Stimulated activated CD8-positive, alpha-beta memory T cell treated with anti-CD3 and anti-CD28 coated beads, Interleukin-7, amount 100 ng/mL, for 24 hours (primary cell): ENCODE measurements at places on chromosomes 7 and 10.

GRCh38 chr10:98378722-98379121, 36.3 kb downstream of the PYROXD2 start:
- no peak for DNase-seq

DNA sequence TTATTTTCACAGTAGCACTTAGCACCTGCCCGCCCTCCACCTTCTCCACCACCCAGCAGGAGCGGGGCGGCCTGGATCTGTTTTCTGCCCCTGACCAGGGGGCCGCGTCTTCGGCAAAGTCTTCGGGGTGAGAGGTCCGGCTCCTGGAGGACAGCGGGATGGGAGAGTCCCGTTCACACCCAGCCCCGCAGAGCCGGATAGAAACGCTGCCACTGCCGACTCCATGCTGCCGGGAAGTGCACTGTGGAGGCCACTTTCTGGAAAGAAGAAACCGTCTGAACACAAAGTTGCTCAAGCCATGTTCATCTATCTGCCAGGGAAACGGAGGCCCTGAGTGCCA, 14.5 kb upstream of the ZNF273 start:
- DNase-seq = no peak

DNA sequence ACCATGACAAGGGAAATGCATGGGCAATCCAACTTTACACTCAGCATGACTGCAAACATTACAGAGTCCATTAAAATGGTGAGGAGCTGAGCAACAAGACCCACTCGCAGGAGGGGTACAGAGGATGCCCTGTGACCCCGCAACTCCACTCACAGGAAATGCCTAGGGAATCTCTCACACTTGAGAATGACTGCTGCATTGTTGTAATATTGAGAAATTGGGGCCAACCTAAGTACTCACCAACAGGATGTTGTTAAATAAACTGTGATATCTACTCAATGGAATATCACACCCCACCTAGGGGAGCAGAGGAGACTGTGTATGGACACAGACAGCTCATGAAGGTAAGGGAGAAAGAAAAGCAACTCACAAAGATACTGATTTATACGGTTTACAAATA, 53.4 kb upstream of the CAMK2B start:
- no peak for DNase-seq

DNA sequence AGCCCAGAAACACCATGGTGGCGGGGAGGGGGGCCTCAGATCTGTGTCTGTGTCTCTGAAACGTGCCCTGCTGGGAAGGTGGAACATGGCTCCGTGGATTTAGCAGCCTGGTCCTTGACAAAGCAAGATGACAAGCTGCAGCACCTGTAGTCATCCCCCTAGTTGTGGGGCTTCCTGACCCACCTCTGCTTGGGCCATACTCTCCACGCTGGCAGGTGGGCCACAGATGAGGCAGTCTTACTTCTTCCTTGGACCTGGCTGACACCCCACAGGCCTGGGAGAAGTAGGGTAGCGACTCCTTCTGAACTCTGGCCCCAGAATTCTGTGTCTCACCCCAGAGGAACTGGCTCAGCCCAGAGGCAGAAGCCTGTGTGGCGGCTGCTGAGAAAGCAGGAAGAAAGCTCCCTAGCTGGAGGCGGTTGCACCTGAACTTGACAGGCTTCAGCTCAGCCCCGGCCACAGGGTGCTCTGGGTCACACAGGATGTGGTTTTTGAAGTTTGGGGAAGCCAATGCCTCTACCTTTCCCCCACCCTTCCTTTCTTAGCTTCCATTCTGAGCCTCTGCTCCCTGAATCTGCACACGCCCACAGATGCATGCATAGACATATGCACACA, 113.9 kb downstream of the ABLIM1 start:
- DNase-seq = peak; percentile 26

DNA sequence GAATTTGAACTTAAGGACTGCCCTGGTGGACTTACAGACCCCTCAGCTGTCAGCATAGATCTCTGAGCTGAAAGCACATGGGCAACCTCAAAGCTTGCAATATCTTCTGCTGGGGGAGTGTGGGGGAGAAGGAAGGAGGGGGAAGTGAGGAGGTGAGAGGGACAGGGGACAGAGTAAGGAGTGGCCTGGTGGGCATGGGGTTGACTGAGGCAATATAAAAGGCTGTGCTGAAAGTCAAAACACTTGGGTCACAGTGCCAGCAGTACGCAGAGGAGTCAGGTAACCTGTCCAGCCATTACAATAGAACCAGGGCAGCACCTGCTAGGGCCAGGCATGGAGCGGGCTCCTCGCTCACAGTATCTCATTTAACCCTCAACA, 43.2 kb downstream of the PPP1R3C start:
- no peak for DNase-seq

DNA sequence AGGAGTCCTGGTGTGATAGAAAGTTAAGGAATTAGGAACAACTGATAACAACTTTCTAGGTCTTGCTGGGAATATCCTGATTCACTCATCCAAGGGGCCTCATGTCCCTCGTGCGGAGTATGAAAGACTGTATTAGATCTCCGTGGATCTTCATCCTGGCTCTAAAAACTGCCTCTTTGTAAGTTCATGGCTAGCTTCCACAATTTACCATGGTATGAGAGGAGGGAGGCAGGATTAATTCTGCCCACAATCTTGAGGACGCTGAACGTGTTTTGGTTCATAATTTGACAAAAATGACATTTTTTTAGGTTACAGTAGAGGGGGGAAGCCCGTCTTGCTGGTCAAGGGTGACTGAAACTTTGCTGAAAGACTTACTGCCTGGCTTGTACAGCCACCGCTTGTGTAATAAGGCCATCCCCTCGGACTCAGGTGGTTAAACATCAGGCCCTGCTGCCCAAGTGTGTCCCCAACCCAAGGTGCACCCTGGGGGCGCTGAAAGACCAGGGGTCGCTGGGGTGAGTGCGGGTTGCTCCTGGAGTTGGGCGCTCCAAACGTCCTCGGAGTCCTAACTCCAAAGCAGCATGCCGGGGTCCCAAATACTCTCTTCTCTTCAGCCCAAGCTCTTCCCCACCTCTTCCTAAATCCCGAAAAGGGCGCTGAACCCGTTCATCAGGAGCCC, 733 bp downstream of the HIBADH start:
- DNase-seq = no peak

- no peak for DNase-seq
Measured at GRCh38 chr10:99521765-99522469, 10.8 kb upstream of the NKX2-3 start.

DNA sequence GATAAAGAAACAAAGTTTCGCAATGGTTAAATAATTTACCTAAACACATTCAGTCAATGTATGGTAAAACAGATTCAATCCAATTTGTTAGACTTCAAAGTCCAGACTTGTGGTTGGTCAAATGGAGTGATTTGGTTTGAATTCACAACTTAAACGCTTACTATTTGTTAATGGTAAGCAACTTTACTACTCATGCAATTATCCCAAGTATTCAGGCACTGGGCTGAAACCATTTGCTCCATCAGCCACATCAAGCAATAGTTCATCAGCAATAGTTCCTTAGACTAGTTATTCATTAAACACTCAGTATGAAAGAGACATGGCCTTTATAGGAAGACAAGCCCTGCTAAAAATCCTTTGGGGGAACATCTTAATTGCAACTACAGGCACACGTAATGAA, 253.0 kb downstream of the AGMO start:
- DNase-seq = no peak

GRCh38 chr7:12726908-12727307, 39.5 kb downstream of the ARL4A start:
- no peak for DNase-seq

DNA sequence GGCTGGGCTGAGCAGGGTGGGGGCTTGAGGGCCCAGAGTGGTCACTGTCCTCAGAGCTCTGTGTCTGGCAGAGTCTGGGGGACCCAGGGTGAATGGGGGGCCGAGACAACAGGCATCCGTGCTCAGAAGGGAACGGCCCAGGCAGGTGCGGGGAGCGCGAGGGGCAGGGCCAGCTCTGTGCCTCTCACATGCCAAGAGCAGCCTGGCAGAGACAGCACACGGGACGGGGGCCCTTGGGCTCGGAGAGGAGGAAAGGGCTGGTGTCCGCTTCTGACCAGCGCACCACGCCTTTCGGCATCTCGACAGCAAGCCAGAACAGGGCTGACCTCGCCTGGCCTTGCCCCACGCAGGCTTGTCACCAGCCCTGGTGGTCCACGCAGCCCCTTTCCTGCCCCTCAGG, 13.4 kb downstream of the AMZ1 start:
- DNase-seq = no peak

DNA sequence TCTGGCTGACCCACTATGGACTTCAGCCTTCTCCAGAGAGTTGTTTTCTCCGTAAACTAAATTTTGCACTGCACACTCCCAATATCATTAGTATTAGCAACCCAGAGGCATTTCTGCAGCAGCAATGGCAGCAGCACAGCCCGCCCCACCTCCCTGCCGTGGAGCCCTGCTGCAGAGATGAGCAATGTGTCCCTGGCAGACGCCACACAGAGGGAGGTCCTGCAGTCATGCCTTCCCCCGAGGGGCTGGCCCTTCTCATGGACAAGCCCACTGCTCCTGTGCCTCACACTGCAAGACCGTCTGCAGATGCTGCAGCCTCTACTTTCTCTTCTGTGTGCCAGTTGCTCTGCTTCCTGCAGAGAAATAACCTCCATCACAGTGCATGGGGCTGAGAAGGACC, 393.4 kb upstream of the MKI67 start:
- no peak for DNase-seq

GRCh38 chr7:48428091-48428684, 256.9 kb downstream of the ABCA13 start:
- no peak for DNase-seq

GRCh38 chr7:25868509-25868908, 283.5 kb upstream of the NFE2L3 start:
- no peak for DNase-seq

- no peak for DNase-seq
Measured at GRCh38 chr10:80320377-80320776, 30.9 kb upstream of the MAT1A start.

- DNase-seq = no peak
Measured at GRCh38 chr7:94298943-94299342, 95.8 kb upstream of the COL1A2 start.

GRCh38 chr10:132637477-132638129, 100.0 kb downstream of the INPP5A start:
- DNase-seq = no peak

- no peak for DNase-seq
Measured at GRCh38 chr7:129072479-129073011, 17.6 kb upstream of the TNPO3 start.

GRCh38 chr10:10600004-10600403, 417.7 kb upstream of the CELF2 start:
- DNase-seq = no peak

GRCh38 chr10:122849900-122850605, 4.4 kb upstream of the CUZD1 start:
- no peak for DNase-seq

GRCh38 chr7:157442993-157443831, 106.4 kb downstream of the DNAJB6 start:
- DNase-seq = no peak

DNA sequence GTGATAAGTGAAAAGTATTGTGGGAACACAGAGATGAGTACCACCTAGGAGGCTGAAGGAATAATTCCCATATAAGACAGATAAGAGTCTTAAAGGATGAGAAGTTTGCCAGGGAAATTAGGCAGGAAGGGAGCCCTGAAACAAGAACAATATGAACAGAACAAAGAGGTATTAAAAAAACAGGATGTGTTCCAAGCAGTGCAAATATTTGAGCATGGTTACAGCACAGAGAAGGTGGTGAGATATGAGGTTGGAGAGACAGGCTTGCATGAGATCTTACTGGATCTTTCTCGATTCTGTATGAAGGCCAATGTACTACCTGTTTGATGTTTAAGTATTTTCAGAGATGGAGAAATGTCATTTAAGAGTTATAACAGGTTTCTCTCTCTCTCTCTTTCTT, 20.3 kb downstream of the TAC1 start:
- no peak for DNase-seq

DNA sequence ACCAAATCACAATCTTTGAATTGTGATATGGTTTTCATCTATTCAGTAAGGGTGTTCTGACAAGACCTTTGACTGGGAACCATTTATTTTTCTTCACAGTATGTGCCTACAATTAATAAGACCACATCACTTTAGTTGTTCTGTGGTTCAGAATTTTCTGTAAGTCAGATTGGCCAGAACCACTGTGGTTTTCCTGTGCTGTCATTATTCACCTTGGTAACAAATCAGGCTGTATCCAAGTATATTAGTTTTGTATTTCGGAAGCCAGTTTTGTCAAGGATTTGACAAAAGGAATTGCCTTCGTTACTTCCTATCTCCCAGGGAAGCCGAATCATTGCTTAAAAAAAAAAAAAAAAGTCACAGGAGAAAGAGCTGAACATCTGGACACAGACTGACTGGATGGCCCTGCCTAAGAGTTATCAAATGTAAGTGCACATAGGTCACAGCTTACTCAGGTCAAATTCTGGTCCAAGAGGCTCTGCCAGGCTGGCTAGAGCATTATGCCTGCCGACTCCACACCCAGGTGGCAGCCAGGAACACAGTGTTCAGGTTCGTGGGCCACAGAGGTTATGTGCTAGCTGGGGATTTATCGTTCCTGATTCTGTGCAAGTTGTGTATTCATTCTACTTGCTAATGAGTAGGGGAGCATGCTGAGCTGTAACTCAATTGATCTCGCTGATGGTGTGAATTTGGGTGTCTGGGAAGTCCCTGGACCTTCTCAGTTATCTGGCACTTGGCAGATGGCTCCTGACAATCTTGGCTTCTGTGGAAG, 175.3 kb downstream of the JAZF1 start:
- no peak for DNase-seq

- no peak for DNase-seq
Measured at GRCh38 chr10:17383801-17384555, 70.4 kb downstream of the ST8SIA6 start.

DNA sequence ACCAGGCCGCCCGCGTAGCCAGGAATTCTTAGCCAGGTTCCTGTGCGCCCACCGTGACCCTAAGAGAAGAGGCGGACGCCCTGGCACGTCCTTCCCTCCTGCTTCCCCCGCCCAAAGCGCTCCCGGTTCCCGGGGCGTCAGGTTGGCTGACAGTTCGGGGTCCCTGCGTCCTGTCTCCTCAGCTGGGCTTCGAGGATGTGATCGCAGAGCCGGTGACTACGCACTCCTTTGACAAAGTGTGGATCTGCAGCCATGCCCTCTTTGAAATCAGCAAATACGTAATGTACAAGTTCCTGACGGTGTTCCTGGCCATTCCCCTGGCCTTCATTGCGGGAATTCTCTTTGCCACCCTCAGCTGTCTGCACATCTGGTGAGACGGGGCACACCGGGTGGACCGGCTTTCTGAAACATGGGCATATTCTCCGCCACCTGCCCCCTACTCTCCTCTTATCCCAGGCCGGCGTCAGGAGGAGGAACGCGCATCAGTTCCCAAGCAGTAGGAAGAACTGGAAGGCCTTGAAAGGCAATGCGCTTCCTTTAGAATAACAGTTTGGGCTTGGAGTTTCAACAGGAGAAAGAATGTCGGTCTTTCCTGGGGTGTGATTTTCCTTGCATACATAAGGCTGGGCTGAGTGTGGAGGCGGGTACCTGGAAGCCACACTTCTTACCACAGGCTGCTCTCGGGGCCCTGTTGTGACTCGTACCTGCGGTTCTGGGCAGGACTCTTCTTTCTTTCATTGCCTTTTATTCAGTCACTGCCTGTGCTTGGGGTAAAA, 728 bp downstream of the CAV2 start:
- no peak for DNase-seq
